ENCODE measurements at places on chromosomes 11 and 22.

DNA sequence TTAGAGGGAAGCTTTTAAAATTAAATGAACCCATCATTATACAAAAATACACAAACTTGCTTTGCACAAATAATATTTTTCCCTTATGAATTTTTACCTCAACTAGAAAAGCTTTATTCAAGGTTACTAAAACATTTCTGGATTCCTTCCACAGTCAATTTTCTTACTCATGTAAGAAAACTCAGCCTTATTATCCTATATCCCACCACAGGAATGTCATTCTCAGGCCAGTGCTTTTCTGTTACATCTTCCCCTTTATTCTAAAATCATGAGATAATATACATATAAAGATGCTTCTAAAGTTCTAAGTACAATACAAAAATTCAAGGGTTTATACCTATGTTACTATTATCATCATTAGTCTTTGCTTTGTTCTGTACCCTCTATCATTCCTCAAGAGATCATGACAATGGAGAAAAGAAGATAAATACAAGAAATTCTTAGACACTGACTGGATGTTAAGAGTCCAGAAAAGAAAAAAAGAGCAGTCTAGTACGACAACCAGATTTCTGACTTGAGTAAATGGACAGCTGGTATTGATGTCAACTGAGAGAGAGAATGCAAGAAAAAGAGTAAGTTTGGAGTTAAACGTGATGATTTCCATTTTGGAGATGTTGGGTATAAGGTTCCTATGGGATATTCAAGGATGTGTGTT, 60.3 kb downstream of the MTMR2 start:
- no peak for DNase-seq

- DNase-seq = no peak
Observed at GRCh38 chr11:5242208-5242607, 7.4 kb downstream of the HBG1 start.

DNA sequence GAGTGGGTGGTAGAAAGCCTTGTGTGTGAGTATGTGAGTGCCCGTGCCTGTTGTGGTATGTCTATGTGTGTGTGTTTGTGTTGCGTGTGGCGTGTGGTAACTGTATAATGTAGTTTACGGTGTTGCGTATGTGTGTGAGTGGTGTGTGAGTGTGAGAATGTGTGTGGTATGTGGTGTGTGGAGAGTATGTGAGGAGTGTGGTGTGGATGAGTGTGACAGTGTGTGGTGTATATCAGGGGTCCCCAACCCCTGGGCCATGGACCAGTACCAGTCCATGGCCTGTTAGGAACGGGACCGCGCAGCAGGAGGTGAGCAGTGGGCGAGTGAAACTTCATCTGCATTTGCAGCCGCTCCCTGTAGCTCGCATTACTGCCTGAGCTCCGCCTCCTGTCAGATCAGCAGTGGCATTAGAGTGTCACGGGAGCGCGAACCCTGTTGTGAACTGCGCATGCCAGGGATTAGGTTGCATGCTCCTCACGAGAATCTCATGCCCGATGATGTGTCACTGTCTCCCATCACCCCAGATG, 5.7 kb downstream of the UPK3A start:
- DNase-seq = no peak

GRCh38 chr11:5476186-5476819, 12.2 kb upstream of the OR52D1 start:
- DNase-seq = no peak

DNA sequence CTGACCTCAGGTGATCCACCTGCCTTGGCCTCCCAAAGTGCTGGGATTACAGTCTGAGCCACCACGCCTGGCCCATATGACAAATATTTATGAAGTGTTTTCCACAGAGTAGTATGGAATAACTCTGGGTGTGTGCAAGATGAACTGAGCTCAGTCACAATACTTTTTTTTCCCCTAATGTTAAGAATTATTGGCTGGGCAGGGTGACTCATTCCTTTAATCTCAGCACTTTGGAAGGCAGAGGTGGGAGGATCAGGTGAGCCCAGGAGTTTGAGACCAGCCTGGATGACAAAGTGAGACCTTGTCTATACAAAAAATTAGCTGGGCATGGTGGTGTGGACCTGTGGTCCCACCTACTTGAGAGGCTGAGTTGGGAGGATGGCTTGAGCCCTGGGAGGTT, 6.4 kb downstream of the PTPRJ start:
- no peak for DNase-seq

GRCh38 chr11:118842369-118842768, 41.3 kb upstream of the CXCR5 start:
- no peak for DNase-seq

DNA sequence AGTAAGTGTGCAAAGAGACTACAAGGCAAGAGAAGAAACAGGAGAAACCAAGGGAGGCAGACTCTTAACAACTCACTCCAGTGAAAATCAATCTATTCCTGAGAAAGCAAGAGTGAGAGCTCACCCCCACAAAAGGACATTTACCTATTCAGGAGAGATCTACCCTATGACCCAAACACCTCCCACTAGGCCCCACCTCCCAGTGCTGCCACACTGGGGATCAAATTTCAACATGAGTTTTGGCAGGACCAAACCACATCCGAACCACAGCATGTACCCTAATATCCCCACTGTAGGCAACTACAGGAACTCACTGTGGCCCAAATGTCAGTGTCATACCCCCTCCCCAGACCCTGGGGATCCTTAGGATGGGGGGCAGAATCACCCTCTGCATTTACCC, 526.2 kb upstream of the B3GAT1 start:
- DNase-seq = no peak

GRCh38 chr11:118923721-118924587, 1.8 kb downstream of the BCL9L start:
- DNase-seq = no peak

DNA sequence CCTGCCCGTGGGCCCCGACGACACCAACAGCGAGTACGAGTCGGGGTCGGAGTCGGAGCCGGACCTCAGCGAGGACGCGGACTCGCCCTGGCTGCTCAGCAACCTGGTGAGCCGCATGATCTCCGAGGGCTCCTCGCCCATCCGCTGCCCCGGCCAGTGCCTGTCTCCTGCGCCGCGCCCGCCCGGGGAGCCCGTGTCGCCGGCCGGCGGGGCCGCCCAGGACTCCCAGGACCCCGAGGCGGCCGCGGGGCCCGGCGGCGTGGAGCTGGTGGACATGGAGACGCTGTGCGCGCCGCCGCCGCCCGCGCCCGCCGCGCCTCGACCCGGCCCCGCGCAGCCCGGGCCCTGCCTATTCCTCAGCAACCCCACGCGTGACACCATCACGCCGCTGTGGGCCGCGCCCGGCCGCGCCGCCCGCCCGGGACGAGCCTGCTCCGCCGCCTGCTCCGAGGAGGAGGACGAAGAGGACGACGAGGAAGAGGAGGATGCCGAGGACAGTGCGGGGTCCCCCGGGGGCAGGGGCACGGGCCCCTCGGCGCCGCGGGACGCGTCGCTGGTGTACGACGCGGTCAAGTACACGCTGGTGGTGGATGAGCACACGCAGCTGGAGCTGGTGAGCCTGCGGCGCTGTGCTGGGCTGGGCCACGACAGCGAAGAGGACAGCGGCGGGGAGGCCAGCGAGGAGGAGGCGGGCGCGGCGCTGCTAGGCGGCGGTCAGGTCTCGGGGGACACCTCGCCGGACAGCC, 3.8 kb downstream of the MAPK8IP2 start:
- no peak for DNase-seq

DNA sequence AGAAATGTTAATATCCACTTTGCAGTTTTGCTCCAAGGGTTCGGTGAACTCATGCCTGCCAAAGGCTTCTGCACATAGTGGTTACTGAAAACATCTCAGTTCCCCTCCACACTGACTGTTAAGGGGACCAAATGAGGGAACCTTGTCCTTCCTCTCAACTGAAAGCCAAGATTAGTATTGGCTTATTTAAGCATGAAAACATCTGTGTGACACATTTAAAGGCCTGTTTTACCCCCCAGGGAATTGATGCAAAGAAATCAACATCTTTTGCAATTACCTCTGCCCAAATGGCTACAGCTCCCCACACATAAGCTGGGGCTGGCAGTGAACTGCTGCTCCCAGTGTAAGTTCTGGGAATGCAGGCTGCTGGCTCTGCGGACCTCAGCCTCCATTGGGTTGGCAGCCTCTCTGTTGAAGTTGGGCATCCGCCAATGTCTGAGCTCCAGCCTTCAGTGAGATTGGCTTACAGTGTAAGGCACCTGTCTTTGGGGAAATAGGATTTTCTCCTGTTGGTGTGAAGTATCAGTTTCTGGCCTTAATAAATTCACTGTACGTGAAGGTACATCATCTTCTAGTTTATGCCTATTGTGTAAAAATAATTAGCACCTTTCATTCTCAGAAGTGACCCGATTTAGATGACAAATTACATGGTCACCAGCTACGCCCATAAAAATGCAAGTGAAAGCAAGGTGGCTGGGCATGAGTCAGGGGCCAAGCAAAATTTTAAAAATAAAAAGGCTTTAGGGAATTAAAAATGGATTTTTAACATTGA, 213.4 kb upstream of the SYN3 start:
- DNase-seq = peak; percentile 45

GRCh38 chr11:118643142-118643994, 36.0 kb downstream of the PHLDB1 start:
- DNase-seq = no peak

DNA sequence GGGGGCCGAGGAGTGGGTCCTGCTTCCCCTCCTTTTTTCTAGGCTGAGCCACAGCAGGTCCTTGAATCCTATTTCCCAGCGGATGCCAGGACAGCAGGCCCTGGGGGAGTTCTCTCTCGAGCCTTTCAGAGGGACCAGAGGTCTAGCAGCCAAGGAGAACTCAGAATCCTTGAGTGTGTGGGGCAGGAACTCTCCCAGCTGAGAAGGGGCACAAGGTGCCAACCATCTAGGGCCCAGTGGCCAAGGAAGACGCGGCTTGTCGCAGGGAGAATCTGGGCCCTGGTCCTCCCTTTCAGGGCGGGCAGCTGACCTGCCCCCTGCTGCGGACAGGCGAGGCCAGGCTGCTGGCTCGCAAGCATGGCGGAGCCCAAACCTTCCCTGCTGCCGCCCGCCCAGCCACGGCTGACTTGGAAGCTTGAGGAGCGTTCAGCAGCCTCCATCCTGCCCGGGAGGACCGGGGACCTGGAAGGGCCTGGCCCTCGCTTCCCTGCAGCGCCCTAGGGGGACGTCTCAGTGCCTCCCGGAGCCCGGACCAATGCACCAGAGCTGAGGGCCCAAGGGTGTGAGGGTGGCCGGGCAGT, 972 bp upstream of the TSSC4 start:
- no peak for DNase-seq

DNA sequence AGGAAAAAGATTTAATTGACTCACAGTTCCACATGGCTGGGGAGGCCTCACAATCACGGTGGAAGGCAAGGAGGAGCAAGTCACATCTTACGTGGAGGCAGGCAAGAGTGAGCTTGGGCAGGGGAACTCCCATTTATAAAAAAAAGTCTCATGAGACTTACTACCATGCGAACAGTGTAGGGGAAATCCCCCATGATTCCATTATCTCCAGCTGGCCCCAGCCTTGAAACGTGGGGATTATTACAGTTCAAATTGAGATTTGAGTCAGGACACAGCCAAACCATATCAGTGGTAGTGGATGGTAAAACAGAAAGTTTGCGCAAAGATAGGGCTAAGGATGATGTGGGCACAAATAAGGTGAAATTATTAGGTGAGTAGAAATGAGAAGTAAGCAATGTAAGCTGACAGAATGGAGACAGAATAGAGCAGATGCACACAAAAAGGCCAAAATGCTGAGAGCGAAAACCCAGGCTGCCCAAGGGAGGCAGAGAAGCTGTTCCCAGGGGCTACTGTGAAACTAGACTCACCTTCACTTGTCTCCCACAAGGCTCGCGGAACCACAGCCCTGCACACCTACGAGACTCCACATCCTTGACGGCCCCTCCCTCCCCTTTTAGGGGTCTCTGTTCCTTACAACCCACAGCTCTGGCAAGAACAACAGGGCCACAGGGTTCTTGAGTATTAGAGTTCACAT, 377.6 kb downstream of the CADM1 start:
- DNase-seq = no peak

DNA sequence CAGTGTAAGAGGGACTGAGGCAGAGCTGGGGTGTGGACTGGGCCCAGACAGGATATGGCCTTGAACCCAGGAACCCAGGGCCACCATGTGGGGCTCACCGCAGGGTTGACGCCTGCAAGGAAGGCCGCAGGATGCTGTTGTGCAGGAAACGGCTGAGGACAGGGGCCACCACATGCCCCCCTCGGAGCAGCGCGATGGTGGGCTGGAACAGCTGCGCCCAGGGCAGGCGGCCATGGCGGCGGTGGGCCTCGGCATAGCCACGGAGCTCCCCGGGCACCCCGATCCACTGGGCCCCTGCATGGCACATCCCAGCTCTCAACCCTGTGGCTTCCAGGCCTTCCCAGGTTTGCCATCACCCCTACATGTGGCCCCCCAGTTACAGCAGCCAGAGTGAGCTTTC, 12.2 kb downstream of the GGT5 start:
- no peak for DNase-seq

Measured in activated B cell treated with CpG ODN at 0.5 μM for 24 hours (primary cell).